ENCODE measurements at places on chromosomes 7 and 10. TPM values are rescaled to one million over a fixed set of nuclear protein-coding genes. Genes with fewer than 3 reads are reported as not detected.

The KCND2 gene
- 3.7 TPM for total RNA-seq

The CPA1 gene
- 1.1 TPM for total RNA-seq

The NAMPT gene
- 52.0 TPM for total RNA-seq

The SRRM3 gene
- 8.2 TPM for total RNA-seq

The PRPF18 gene
- 18.9 TPM for total RNA-seq

The FLNC gene
- 176 TPM for total RNA-seq

The PNLIPRP3 gene
- not detected for total RNA-seq

The MUC12 gene
- 1.1 TPM for total RNA-seq

The NRCAM gene
- total RNA-seq = 6.2 TPM

The RSPH10B2 gene
- 0.95 TPM for total RNA-seq

The AMPH gene
- 2.0 TPM for total RNA-seq

The GPR85 gene
- total RNA-seq = 1.8 TPM

The ARHGAP22 gene
- 2.9 TPM for total RNA-seq

The ZNF425 gene
- 7.3 TPM for total RNA-seq

The GOT1 gene
- total RNA-seq = 22.9 TPM

The RNF148 gene
- 0.18 TPM for total RNA-seq

The GBX1 gene
- 0.20 TPM for total RNA-seq

The NPM3 gene
- 42.4 TPM for total RNA-seq

The PDZD7 gene
- total RNA-seq = 1.2 TPM

The GDF2 gene
- not detected for total RNA-seq

The LOXL4 gene
- 7.9 TPM for total RNA-seq

The CD36 gene
- 0.44 TPM for total RNA-seq

The TAS2R16 gene
- total RNA-seq = not detected

The STAM gene
- 27.6 TPM for total RNA-seq

The ITPRID1 gene
- not detected for total RNA-seq

The TEX47 gene
- not detected for total RNA-seq

The SGMS1 gene
- total RNA-seq = 14.9 TPM

The PHKG1 gene
- 2.6 TPM for total RNA-seq

The ENTPD1 gene
- total RNA-seq = 1.1 TPM

The DRGX gene
- total RNA-seq = not detected

The PLXDC2 gene
- 60.0 TPM for total RNA-seq

The SHTN1 gene
- 38.6 TPM for total RNA-seq

The AKR1D1 gene
- not detected for total RNA-seq

The ZNF853 gene
- total RNA-seq = 22.9 TPM

The WEE2 gene
- not detected for total RNA-seq

The GRM8 gene
- 0.52 TPM for total RNA-seq

The ZNF488 gene
- total RNA-seq = 0.99 TPM

The ACTL6B gene
- not detected for total RNA-seq

The LSM8 gene
- total RNA-seq = 36.8 TPM

The PRF1 gene
- 0.13 TPM for total RNA-seq

The MSRB2 gene
- total RNA-seq = 28.9 TPM

The CNPY1 gene
- total RNA-seq = not detected

The TMEM184A gene
- 5.0 TPM for total RNA-seq

All from mesothelial cell of epicardium (in vitro differentiated cells).